ENCODE measurements at places on chromosomes 2 and 18.
A peak's percentile ranks its signal among the peaks of the same experiment; 100 is the strongest.

GRCh38 chr2:201383136-201383535, 26.0 kb upstream of the FLACC1 start:
- no peak for DNase-seq

DNA sequence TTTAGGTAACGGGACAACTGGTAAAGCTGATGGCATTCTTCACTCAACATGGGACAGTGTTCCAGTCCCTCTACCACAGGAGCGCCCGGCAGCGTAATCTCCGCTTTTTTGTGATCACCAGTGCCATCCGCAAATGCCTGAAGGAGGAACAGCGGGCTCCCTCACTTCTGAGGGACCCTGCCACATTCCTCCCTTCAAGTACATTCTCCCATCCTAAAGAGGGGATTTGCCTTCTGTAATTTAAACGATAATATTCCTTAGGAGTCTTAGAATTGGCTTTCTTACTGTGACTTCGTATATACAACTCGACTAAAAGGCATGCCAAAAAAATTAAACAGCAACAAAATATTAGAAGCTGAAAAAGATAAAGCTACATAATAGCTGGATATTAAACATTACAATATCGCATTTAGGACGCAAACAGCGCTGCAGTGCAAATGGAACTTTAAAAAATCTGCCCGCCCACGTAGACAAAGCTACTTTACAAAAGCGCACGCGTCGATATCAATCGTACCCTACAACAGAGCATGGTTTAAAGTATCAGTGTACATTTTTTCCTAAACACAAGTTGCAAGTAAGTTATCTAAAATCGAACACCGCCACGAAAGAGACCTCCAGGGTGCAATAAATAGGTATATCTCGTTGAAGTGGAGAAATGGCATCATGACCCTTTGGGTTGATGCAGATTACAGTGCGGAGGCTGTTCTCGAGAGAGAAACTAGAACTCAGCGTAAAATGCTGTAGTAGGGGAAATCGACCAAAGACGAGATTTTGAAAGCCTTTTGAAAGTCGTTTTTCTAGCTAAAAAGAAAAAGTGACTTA, 2.3 kb upstream of the VSNL1 start:
- peak; percentile 36 for DNase-seq

- DNase-seq, result no peak
Measured at GRCh38 chr18:76955524-76956170, 133.3 kb downstream of the ZNF236 start.

DNA sequence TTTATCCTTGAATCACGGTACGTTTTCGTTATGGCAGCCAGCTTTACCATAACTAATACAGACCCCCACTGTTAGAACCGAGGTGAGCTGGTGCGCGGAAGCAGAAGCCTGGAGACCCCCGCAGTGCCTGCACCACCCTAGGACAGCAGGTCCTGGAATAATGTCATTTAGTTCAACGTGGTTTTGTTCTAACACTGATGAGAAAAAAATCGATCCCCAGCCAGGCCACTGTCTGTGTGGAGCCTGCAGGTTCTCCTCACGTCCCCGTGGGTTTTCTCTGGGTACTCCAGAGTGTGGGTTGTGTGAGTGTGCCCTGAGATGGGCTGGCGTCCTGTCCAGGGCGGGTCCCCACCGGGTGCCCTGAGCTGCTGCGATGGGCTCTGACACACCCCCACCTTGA, 69.9 kb upstream of the ST3GAL5 start:
- DNase-seq, result no peak

GRCh38 chr2:37585982-37586621, 85.3 kb downstream of the CDC42EP3 start:
- DNase-seq, result peak; percentile 45

GRCh38 chr2:117980783-117981676, 32.8 kb downstream of the CCDC93 start:
- no peak for DNase-seq

DNA sequence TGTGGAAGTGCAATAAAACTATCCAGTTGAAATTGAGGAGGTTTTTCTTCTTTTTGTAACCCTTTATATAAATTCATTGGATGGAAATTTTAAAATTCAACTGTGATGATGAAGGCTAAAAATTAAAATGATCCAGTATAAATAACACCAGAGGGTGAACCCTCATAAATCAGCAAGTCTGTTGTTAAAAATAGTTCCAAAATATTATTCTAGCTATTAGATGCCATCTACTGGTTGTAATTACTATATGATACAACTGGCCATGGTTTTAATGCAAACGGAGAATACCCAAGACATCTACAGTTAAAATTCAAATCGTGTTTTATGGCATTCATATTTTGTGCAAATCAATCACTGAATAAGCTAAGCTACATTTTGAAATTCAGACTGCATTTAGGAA, 53.8 kb downstream of the TMEM200C start:
- no peak for DNase-seq

- no peak for DNase-seq
Measured at GRCh38 chr2:1641523-1641922, 102.8 kb downstream of the PXDN start.

- no peak for DNase-seq
Measured at GRCh38 chr2:150729495-150729955, 242.1 kb upstream of the RND3 start.

- DNase-seq, result no peak
Measured at GRCh38 chr2:234502919-234503285, 6.0 kb upstream of the ARL4C start.

- no peak for DNase-seq
Measured at GRCh38 chr2:60498127-60498815, 55.2 kb downstream of the BCL11A start.

DNA sequence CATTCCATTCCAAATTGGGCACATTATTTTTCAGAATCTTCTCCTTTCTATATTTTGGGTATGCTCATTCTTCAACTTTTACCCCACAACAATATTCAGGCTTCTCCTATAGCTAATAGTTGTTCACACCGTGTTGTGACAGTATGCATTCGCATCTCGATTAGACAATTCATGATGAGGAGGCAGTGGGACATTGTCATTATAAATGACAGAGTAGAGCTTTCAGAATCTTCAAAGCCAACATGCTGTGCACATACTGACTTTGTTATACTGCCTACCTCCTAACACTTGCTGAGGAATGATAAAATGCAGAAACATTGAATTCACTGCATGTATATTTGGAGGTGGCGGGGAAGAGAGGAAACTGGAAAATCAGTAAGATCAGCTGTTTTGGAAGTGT, 714.2 kb downstream of the SUCLG1 start:
- DNase-seq, result no peak

DNA sequence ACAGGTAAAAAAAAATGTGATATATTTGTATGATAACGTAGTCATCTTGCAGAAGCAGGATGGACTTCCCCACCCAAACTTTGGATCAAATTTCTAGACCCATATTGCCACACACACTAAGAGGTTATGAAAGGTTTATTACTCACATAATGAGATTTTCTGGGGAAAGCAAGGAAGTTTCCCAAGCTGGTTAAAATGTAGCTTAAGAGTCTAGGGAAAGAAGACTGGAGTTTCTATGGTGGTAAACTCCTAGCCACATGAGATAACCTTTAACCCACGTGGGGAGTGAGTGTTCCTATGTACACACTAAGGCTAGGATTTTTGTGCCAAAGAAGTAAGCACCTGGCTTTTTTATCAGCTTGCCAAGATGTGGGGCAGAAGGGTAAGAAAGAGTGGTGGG, 335.7 kb upstream of the UBE2E3 start:
- no peak for DNase-seq

- no peak for DNase-seq
Measured at GRCh38 chr18:49764032-49764431, 49.3 kb downstream of the ACAA2 start.

GRCh38 chr2:99425022-99425421, 64.8 kb downstream of the REV1 start:
- DNase-seq, result peak; percentile 42

- no peak for DNase-seq
Measured at GRCh38 chr2:17520761-17521160, 2.5 kb upstream of the RAD51AP2 start.

GRCh38 chr2:20352581-20353216, 2.1 kb upstream of the PUM2 start:
- no peak for DNase-seq

- DNase-seq, result no peak
Measured at GRCh38 chr2:236939721-236940231, 145.9 kb upstream of the COPS8 start.

DNA sequence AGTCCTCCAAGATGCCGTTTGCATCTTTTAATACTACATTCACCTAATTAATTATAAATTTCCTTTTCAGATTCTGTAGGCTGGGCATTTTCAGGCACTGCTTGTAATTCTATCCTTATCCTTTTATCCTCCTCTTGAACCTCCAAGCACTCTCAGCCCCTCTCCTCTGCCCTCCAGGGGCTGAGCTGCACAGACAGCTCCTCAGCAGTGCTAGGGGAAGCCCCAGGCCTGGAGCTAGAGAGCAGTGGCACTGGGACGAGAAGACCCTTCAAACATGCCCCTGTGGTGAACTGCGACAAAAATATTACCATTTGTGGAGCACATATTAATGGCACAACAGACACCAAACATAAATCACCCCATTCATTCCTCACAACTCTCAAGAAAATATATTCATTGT, 32.9 kb downstream of the CFAP210 start:
- DNase-seq, result no peak

GRCh38 chr18:22609642-22610041, 191.9 kb upstream of the CTAGE1 start:
- no peak for DNase-seq

GRCh38 chr2:174663550-174663949, 65.9 kb upstream of the WIPF1 start:
- DNase-seq, result no peak

DNA sequence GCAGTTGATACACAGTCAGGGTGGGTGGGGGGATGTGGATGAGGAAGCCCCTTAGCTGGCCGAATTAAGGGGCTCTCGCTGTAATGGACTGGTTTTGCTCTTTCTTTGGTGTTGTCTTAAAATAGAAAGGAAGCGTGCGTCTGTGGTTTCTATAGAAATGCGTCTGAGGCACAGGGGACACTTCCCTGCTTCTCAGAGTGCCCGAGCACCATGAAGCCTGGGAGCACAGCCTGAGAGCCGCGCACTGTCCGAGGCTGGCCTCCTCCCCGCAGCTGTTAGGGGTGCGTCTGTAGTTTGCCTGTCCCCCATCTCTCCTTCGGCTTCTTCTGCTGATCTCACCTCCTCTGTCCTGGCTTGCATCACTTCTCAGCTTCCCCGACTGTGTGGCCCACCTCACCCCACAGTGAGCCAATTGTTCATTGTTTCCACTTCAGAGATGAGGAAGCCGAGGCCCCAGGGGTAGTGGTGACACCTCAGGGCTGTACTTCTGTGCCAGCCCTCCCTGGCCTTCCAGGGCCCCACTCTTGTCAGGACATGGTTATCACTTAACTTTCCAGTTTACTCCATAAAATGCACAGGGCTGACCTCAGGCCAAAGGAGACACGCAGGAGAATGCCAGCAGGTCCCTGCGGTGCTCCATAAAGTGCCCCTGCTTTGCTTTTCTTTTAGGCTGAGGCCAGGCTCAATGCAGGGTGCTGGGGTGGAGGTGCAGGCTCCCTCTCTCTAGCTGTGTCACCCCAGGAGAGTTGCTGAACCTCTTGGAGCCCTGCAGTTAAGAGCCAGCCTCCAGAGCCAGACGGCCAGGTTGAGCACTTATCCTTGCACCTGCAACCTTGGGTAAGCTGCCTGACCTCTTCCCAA, 210.6 kb downstream of the SEPTIN10 start:
- DNase-seq, result no peak

GRCh38 chr2:212777020-212777491, 238.5 kb upstream of the ERBB4 start:
- peak; percentile 11 for DNase-seq

All from hindlimb muscle (tissue), 1 donor.